ENCODE measurements at places on chromosomes 16 and 17.

DNA sequence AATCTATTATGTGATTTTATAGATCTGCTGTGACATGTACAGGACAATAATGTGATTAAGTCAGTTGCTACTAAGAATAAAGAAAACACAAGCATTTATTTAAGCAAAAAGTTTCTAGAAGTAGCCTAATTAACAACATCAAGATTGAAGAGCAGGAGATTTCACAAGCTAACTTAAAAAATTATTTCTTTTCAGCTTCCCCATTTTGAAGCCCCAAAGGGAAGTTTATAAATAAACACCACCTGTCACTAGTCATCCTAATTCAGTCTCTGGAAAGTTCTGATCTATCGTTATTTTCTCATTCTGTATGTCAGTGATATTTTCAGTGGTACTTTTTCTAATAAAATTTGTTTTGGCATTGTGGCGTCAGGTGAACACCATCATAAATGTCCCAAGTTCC is 8.3 kb downstream of the CAPNS2 start:
- no peaks in the 10 kb centered on the region for H3K4me1 ChIP-seq
- DNase-seq = no peak
- H3K27me3 ChIP-seq = peaks cover 2% of the 10 kb centered on the region
- no peaks in the 10 kb centered on the region for H3K36me3 ChIP-seq
- H3K4me3 ChIP-seq = no peak overlapping the region

- DNase-seq = no peak
- peaks cover 20% of the 10 kb centered on the region for H3K36me3 ChIP-seq
- no peak overlapping the region for H3K4me3 ChIP-seq
- H3K4me1 ChIP-seq = peaks cover 35% of the 10 kb centered on the region
- no peaks in the 10 kb centered on the region for H3K27me3 ChIP-seq
These were observed 231.6 kb downstream of the PRKCA start for GRCh38 chr17:66533986-66534385.

GRCh38 chr17:39002991-39003715 is 36.0 kb upstream of the FBXO47 start:
- H3K27ac ChIP-seq = peak overlapping the region; percentile 85
- peak overlapping the region; percentile 19 for H3K4me3 ChIP-seq
- peaks cover 1% of the 10 kb centered on the region for H3K36me3 ChIP-seq

DNA sequence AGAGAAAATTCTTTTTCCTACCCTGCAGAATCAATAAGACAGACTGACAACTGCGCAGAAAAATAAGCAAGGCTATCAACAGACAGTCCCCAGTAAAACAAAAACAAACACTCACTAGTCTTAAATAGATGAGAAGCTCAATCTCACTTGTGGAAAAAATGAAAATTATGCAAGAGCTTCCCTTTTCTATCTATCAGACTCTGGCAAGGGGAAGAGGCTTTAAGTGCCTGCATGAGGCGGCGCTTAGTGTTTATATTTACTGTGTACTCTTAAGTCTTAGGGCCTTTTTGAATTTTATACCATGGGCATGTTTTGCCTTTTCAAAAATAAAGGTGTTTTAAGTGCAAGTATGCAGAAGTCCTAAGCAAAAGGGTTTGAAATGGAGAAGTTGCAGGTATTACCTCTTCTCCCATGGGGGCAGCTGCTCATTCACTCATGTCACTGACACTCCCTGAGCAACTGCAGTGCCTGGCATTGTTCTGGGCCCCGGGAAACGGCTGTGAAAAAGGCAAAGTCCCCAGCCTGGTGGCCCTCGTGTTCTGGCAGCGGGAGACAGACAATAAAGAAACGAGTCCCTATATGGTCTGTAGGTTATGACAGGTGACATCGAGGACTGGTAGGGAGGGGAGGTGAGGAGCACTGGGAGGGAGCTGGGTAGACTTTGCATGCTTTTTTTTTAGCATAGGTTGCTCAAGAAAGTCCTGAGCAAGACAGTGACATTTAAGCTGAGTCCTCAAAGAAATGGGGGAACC is 35.2 kb downstream of the HSBP1 start:
- peaks cover 17% of the 10 kb centered on the region for H3K27me3 ChIP-seq
- H3K36me3 ChIP-seq = no peaks in the 10 kb centered on the region
- no peaks in the 10 kb centered on the region for H3K4me1 ChIP-seq
- no peak overlapping the region for H3K4me3 ChIP-seq
- no peak for DNase-seq
- H3K27ac ChIP-seq = no peak overlapping the region

DNA sequence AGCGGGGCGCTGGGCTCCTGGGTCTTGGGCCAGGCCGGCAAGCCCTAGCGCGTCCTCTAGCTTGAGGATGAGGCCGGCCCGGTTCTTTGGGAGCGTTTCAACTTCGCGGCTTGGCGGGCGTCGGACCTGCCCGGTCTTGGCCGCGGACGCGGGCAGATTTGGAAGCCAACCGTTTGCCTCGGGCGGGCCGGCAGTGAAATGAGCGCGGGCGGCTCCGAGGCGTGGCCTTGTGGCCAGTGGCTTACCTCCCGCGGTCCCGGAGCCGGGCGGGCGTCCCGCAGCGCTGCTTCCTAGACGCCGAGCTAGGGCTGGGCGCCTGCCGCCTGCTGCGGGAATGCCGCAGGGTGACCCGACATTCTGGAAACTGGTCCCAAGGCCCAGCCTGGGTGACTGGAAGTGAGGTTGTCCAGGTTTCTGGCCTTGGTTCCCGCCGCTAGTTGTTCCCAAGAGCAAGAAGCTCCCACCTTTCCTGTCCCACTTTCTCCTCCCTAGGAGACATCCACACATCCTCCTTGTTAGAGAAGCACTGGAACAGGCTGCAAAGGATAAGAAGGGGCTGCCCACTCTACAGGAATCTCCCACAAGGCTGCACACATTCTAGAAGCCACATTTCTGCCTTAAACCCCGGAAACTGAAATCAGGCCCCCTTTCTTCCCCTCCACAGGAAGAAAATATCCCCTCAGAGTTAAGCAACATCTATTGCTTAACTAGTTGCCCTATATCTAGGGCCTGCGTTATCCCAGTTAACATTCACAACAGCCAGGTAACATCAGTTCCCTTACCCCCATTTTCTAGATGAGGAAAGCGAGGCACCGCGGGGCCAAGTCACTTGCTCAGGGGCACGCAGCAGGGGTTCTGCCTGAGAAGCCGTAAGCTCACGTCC is 4.5 kb upstream of the CBX8 start:
- H3K4me3 ChIP-seq = no peak overlapping the region
- peaks cover 62% of the 10 kb centered on the region for H3K27me3 ChIP-seq
- no peak for DNase-seq
- H3K36me3 ChIP-seq = peaks cover 6% of the 10 kb centered on the region

DNA sequence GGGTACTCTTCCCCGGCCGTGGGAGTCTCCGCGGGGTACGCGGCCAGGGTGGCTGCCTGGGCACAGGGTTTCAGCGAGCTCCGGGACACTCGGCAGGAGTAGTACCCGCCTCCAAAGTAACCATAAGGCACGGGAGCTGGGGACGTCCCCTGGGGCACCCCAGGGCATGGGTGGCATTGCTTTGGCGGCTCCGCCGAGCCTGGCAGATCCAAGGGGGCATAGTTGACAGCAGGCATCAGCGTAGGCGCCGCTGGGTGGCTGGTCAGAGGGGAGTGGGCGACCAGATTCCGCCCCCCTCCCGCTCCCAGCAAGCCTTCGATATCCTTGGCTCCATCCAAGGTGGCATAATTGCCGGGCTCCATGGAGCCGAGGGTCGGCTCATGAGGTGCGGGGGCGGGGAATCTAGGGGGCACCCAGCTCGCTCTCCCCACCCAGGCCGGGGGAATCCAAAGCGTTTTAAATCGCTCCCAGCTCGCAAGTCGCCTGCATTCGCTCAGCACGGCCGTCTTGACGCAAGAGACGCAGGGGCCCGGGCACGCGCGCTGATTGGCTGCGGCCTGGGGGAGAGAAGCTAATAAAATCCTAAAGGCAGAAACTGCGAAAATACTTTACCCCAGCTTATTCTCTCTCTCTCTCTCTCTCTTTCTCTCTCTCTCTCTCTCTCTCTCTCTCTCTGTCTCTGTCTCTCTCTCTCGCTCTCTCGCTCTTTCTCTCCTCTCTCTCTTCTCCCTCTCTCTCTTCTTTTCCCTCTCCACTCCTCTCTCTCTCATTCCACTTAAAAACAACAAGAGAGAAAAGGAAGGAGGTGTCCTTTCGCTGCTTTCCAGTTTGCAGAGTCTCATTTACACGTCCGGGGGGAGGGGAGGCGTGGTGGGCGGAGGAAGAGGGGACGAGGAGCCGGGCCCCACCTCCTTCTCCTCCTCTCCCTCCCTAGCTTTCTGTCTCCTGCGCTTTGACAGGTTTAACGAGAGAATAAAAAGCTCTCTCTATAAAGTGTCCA is at the start of gene HOXB13:
Gene HOXB13 (minus strand): TSS at position 519 of the 1,000 bp plus-strand sequence. CDS start 157 bp downstream, at position 362.
- DNase-seq = peak; percentile 49
- H3K27ac ChIP-seq = peak within 1 kb of the TSS; percentile 60
- H3K27me3 ChIP-seq = peaks cover 94% of the 10 kb centered on the region

GRCh38 chr17:59513934-59514841 is 51.2 kb upstream of the DHX40 start:
- no peak overlapping the region for H3K4me3 ChIP-seq
- H3K27ac ChIP-seq = no peak overlapping the region

DNA sequence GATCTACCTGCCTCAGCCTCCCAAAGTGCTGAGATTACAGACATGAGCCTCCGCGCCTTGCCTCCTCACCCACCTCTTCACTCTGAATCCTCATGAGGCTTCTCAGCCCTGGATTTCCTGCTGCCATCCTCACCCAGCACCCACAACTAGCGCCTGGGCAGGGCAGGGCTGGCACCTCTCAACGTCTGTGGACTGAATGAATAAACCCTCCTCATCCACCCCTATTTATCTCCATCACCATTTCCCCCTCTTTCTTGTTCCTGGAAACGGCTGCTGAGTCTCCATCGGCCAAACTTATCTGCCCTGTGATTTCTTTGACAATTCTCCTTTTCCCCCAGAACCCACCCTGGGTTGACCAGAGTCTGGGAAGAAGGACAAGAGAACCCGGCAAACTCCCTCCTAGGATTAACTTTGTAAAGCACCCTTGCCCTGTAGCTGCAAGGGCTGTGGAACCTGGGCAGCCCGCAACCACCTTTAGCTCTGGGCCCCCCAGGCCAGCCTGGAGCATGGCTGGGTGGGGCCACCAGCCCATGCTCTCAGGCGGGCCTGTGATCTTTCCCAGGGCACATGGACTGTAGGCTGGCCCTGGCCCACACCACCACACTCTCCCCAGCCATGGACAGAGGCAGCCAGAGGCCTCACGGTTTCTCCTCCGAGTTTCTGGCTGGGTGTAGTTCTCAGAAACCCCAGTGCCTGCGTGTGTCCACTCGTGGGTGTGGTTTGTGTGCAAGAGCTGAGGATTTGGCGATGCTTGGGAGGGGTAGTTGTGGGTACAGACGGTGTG is 2.4 kb downstream of the SPN start:
- peaks cover 49% of the 10 kb centered on the region for H3K4me1 ChIP-seq
- peak; percentile 35 for DNase-seq
- H3K27ac ChIP-seq = peak overlapping the region; percentile 90

DNA sequence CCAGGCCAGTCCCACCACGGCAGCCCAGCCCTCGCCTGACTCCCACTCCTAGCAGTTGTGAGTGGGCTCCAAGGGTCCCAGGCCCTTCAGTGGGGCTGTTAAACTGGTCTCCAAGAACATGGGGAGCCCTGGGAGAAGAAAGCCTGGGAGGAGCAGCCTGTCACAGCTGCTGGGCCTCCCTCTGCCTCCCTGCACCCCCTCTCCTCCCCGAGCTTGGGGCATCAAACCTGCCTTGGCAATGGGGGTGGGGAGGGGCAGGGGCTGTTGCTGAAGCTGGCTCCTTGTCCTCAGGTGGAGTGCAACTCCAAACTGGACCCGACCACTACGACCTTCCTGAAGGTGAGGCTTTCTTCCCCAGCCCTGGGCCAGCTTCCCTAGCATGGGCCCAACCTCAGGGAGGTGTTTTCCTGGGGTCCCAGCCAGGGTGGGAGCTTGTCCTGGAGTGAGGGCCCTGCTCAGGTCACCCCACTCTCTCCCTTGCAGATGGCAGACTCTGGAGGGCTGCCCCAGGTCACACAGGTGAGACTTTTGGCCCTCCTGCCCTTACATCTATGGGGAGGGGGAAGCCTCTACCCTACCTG is 6.6 kb upstream of the SETD6 start:
- peaks cover 8% of the 10 kb centered on the region for H3K4me1 ChIP-seq
- no peak overlapping the region for H3K27ac ChIP-seq
- no peaks in the 10 kb centered on the region for H3K36me3 ChIP-seq
- no peak overlapping the region for H3K4me3 ChIP-seq
- H3K27me3 ChIP-seq = no peaks in the 10 kb centered on the region
- no peak for DNase-seq

- H3K36me3 ChIP-seq = no peaks in the 10 kb centered on the region
- no peak overlapping the region for H3K4me3 ChIP-seq
- no peak overlapping the region for H3K27ac ChIP-seq
- peaks cover 2% of the 10 kb centered on the region for H3K27me3 ChIP-seq
- DNase-seq = no peak
These were observed 18.4 kb downstream of the NPIPA1 start for GRCh38 chr16:14955546-14956231.

- no peak overlapping the region for H3K4me3 ChIP-seq
- peaks cover 32% of the 10 kb centered on the region for H3K4me1 ChIP-seq
- H3K36me3 ChIP-seq = no peaks in the 10 kb centered on the region
- DNase-seq = peak; percentile 92
These were observed 4.5 kb downstream of the PRSS27 start for GRCh38 chr16:2715519-2715918.

DNA sequence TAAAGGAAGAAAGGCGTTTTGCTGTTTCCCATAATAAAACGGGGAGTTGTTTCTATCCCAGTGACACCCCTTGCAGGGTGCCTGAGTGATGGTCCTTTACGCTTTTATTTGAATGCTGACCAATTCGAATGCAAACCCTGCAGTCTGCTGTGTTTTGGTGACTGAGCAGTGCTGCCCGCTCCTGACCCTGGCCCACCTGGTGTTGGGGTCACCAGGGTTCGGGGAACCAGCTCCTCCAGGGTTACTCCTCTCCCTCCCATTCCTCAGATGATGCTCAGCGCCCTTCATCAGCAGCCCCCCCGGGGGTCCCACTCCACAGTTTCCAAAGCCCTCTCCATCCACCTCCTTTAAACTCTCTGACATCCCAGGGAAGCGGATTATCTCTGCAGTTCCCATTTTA is 6.0 kb downstream of the CA4 start:
- H3K36me3 ChIP-seq = no peaks in the 10 kb centered on the region
- DNase-seq = no peak
- H3K4me1 ChIP-seq = peaks cover 10% of the 10 kb centered on the region
- H3K4me3 ChIP-seq = no peak overlapping the region

DNA sequence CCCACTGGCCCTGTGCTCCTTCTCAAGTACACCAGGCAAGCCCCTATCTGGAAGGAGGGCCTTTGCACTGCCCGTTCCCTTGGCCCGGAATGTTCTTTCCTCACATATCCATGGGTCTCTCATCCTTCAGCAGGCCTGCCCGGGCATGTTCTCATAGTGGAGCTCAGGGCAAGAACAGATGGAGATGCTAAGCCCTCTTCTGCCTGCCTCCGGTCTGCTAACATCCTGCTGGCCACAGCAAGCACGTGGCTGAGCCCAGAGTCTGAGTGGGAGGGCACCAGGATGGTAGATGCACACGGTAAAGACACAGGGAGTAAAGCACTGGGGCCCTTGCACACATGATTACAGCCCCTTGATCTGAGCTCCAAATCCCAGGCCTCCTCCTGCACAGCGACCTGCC is 19.8 kb upstream of the ANKRD40CL start:
- no peak for DNase-seq
- peaks cover 16% of the 10 kb centered on the region for H3K4me1 ChIP-seq

- H3K4me1 ChIP-seq = no peaks in the 10 kb centered on the region
- H3K36me3 ChIP-seq = no peaks in the 10 kb centered on the region
- no peak overlapping the region for H3K27ac ChIP-seq
- H3K27me3 ChIP-seq = peaks cover 12% of the 10 kb centered on the region
- DNase-seq = peak; percentile 26
These were observed 2.4 kb upstream of the CACNA1H start for GRCh38 chr16:1150511-1150982.

Data from activated CD8-positive, alpha-beta T cell treated with anti-CD3 and anti-CD28 coated beads, Interleukin-2, amount 10 ng/mL, durations not matched to agents 7 days and 5 days (primary cell).